ENCODE measurements at places on chromosomes 5 and 9.

GRCh38 chr9:88378317-88378716 lies 9.9 kb upstream of the SPIN1 start:
- DNase-seq, result peak; percentile 75

DNA sequence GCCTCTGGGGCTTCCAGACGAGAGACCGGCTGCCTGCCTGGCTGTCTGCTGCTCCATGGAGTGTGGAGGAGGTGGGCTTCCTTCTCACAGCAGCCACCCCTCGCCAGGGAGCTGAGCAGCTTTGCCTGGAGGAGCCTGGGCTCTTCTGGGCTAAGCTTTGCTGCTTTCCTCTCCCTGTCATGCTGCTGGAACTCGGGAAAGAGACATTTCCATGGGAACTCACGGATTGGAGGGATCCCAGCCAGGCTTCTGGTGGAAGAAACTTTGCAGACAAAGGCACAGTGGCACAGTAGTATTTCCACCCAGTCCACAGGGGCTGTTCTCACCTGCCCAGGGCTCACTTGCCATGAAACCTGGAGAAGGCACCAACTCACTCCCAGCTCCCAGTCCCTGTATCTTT lies 5.6 kb upstream of the NTNG2 start:
- no peak for DNase-seq

DNA sequence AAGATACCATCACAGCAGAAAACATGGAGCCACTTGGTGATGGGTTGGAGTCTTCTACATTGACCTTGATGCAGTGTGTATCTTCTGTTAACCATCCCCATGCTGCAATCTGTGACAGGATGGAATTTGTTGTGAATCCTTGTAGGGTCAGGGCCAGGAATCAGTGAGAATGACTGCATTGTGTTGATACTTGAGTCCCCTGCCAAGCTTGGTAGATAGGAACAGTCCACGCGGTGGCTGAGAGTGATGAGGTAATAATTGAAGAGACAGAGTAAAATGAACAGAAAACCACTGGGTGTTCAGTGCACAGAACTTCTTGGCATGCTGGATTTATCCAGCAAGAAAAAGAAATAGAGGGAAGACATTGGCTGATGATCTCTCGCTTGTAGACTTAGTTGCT lies 217.5 kb downstream of the MAN2A1 start:
- no peak for DNase-seq

- DNase-seq, result no peak
These were observed 47.1 kb upstream of the ZNF354A start for GRCh38 chr5:178777520-178777919.

- no peak for DNase-seq
These were observed 60.7 kb downstream of the SMIM23 start for GRCh38 chr5:171846323-171846722.

DNA sequence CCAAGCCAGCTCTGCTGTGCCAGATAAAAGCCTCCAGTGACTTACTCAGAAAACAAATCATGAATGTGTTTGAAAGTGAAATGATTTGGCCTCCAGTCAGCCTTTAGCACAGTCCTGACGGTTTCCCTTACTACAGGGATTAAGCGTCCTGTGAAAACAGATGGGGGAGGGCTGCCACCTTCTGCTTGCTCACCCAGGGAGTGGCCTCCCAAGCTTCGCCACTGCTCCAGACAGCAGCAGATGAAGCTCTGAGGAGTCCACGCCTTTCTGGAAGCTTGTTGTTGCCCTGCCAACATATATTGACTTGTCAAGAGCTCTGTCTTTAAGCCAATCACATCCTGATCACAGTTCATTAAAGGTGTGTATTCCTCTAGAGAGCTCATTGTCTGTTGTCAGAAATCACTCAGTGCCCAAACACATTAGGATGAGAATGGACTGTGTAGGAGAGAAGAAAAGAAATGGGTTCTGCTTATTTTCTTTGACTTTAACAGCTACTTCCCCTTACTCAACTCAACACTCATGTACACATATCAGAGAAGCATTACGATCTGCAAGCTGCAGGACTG lies 4.9 kb upstream of the FYB1 start:
- peak; percentile 8 for DNase-seq

- no peak for DNase-seq
These were observed 24.2 kb downstream of the TCF7 start for GRCh38 chr5:134138416-134139376.

GRCh38 chr5:144028636-144029035 lies 141.8 kb downstream of the YIPF5 start:
- DNase-seq, result no peak

All from ELF-1 (cell line).